ENCODE measurements at places on chromosomes 5 and 9.

DNA sequence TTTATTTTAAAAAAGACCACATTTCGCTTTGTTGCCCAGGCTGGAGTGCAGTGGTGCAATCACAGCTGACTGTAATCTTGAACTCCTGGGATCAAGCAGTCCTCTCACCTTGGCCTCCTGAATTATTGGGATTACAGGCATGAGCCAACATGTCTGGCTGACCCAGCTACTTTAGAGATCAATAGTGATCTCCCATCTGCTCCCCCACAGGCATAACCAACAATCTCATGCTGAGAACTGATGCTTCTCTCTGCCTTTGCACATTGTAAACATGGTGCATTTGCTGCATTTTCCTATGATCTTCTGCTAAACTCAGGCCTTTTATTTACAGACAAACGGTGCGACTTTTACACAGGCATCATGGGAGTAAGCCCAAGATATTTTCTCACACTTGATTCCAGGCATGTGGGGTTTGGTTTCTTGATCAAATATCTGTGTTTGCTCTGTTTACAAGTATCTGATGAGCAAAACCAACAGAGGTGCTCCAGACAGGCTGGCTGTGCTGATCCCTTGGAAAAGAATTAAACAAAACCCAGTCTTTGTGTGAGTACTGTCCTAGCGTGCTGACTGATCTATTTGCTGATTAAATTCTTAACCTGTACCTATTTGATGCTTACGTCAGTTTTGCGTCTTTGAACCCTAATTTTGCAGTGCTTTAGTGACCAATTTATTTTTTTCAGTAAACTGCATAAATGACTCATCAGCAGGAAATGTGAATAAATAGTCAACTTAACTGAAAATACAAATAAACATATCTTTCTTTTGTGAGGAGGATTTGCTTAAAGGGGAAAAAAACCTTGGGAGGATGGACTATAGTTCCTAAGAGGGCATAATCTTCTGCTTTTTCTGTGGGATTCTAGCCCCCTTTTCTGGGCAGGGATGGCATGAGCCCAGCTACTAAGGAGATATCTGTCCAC is 191.7 kb upstream of the NR3C1 start:
- no peak for DNase-seq

DNA sequence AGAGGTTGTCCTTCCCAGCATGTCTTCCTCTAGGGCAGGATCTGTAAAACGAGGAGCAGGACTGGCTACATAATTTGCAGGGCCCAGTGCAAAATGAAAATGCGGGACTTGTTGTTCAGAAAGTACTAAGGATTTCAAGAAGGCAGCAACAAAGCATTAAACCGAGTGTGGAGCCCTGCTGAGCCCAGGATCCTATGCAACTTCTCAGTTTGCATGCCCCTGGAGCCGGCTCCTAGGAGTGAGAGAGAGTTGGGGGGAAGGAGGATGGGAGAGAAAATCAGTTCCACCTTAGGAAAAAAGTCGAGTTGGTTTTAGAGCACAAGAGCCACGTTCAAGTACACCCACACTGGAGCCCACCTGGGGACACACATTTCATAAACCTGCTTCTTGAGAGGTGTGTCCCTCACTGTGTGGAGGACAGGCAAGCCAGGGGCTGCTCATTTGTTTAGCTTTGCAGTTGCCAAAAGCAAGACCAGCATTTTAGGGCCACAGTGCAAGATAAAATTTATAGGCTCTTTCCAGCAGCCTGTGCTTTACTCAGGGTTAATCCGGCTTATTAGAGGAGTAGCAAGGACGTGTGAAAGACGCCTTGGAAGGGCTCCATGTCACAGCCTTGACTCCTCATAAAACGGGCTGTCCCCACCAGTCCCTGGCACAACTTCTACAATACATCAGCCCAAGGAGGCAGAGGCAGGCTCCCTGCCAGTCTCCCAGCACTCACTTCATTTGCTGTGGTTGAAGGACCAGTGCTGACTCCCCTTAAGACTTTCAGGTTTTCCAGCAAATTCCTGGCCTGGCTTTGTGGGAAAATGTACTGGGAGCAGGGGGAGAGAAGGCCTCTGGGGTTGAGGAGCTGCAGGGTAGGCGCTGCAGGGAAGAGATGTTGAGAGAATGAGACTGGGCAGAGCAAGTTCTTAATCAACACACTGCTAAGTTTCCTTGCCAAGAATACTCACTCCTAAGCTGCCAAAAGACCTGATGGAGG is 159.7 kb upstream of the SEMA6A start:
- no peak for DNase-seq

DNA sequence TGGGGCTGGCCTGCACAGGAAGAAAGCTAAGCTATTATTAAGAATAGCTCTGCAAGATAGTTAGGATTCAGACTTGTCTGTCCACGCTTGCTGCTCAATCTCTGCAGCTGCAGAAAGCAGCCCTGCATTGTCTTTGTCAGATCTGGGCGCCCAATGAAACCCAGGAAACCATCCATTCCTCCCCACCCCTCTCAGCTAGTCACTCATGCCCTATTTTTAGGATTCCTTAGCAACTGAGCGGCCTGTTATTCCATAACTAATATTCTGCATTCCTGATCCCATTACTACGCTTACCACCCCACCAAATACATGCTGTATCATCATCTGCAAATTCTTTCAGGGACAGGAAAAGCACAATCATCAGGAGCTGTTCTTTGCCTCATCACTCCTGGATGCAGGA is 52.9 kb upstream of the APC start:
- no peak for DNase-seq

DNA sequence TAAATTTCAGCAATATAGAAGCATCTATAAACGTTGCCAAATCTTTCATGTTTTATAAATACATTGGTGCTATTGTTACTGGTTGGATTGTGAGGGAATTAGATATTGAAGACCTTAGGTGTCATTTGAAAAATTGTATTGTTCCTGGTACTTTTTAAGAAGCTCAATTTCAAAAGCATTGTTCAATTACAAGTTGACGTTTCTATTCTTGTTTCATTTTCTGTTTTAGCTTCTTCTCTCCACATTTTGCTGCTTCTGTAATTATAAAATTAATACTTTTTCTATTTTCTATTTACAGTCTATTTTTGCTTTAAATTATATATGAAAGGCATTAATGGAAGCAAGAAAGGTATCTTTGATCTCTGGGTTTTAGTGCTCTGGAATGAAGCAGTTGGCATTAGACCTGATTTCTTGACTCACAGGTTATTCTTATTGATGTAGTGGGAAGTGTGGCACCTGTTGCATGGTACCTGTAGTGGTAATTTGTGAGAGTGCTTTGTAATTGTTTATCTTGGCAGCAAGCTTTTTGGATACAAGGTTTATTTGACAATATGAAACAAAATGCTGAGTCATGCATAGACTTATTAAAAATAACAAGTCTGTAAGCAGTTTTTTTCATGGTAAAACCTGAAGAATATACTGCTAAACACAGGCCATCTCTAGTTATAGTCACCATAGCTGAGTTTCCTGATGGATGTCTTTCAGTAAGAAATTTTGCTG is 13.2 kb downstream of the MACIR start:
- DNase-seq = no peak

DNA sequence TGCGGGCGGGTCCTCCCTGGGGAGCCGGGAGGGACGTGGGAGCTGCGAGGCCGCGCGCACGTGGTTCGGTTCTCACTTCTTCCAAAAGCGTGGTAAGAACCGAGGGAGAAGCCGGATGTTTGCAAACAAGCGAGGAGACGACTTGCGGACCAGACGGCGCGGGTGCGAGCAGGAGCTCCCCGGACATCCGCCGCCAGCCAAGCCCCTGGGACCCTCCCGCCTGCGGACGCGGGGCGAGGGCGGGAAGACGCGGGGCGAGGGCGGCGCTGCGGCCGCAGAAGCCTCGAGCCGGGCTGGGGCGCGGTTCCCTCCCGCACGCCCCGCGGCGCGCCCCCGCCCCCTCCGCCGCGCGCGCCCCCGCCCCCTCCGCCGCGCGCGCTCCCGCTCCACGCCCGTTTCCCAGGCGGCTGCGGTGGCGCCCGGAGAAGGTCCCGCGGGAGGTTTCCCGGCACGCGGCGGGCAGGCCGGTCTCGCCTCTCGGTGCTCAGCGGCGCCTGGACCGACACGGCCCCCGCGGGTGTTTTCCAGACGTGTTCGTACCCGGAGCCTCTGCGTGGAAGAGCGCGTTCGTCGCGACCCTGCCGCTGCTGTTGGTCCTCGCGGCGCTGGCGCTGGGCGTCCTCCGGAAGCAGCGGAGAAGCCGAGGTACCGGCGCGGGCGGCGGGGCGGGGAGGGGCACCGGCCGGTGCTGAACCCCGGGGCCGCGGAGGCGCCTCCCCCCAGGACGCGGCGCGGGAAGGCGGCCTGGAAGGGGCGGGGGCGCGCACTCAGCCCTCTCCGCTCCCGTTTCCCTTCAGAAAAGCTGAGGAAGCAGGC is 12.8 kb downstream of the BTNL9 start:
- DNase-seq = no peak

- DNase-seq = no peak
Measured at GRCh38 chr5:78638423-78638822, 10.1 kb downstream of the LHFPL2 start.

DNA sequence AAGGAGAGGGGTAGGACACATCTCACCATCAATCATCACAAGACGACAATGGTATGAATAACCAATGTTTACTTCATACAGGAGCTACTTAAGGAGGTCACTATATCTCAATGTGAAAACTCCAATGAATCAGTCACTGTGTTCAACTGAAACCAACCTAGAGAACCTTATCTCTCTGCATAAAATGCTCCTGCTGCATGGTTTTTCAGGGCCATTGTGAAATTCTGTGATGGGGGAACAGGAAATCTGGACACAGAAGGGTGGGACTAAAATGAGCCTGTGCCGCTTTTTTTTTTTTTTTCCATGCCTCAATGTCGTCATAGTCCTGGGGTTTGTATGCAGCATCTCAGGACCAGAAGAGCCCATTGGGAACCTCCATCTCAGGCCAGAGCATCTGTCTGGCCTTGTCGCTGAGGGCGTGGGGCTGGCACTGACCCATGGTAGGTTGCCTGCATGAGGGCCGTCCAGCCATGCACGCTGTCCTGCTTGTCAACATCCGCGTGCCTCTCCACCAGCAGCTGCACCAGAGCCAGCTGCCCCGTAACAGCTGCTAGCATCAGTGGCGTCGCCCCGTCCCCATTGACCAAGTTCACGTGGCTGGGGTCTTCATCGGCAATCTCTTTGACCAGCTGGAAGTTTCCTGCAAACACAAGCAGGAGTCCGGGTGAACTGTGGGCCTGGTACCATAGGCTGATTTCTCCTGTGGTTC is 12.7 kb downstream of the ANKS6 start:
- no peak for DNase-seq

DNA sequence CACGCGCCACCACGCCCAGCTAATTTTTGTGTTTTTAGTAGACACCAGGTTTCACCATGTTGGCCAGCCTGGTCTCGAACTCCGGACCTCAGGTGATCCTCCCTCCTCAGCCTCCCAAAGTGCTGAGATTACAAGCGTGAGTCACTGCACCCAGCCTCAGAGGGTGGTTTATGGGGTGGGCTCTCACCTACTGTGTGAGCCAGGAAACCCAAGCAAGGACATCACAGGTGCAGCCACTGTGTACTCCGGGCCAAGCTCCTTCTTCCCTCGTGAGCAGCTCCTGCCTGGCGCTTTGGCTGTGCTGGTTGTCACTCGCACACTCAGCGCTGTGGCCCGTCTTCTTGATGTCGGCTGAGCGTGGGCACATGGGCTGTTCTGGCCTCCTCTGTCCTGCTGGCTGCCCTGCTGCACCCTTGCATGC is 70.1 kb downstream of the WNK2 start:
- no peak for DNase-seq

DNA sequence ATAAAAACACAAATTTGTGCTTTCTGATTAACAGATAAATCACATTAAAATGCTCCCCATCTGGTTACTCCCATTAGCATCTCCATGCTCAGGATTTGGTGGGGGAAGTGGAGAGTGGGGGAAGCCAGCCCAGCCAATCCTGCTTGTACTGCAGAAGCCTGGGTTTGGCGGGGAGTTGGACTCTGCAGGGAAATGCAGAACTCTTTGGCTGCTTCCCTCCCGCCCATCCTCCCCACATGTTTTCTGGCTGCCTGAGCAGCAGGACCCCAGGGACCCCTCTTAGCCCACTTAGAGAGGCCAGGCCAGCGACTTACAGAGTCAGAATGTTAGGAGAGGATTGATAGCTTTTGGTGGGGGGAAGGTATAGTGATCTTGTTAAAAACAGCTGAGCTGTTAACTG is 59.5 kb upstream of the FOXI1 start:
- no peak for DNase-seq

GRCh38 chr9:29212397-29213387 is 1639.4 kb upstream of the C9orf72 start:
- no peak for DNase-seq

GRCh38 chr5:128329386-128329939 is 208.6 kb downstream of the FBN2 start:
- no peak for DNase-seq

DNA sequence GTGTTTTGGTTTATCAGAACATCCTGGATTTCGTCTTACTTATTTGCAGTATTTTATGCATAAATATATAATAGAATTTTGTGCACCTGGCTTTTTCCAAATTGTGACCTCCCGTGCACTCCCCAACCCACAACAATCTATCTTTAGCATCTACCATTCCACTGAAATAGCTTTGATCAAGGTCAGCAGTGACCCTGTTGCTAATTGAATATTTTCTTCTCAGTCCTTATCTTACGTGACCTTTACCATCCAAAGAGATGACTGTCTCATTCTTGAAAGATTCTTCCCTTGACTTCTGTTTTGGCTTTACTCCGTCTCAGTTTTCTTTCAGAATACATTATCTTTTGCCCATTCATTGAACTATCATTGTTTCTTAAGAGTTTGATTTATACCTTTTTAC is 18.4 kb downstream of the NDUFS4 start:
- no peak for DNase-seq

- DNase-seq = no peak
Measured at GRCh38 chr9:129282731-129283211, 104.7 kb upstream of the IER5L start.

- DNase-seq = no peak
Measured at GRCh38 chr5:149636861-149637246, 55.6 kb downstream of the ARHGEF37 start.

DNA sequence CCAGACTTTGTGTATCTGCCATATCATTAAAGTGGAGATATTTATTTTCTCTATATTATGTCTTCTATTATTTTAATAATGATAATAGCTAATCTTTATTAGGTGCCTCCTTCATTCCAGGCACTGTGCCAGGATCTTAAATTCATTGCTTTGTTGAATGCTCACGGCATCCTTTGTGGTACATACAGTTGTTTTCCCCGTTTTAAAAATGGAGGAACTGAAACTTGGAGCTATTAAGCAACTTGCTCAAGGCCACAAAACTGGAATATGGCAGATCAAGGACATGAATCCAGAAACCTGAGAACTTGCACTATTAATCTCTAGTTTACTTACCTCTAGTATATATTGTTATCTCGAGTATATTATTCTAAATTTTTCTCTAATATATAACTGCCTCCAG is 41.5 kb upstream of the PPP3R2 start:
- no peak for DNase-seq
